Skeletal muscle tissue (tissue), 5 donors: ENCODE measurements at places on chromosomes 11 and 22. TPM values are rescaled to one million over a fixed set of nuclear protein-coding genes. Genes with fewer than 3 reads are reported as not detected.

Gene TMEM258
- total RNA-seq: 118 TPM

Gene ADAMTS8
- total RNA-seq: 5.7 TPM

Gene RASGRP2
- total RNA-seq: 12.0 TPM

Gene GNAZ
- total RNA-seq: 2.1 TPM

Gene SCGB1D2
- not detected for total RNA-seq

Gene VEGFB
- total RNA-seq: 24.5 TPM

Gene SLC22A12
- total RNA-seq: not detected
